ENCODE measurements at places on chromosomes 11 and 22.

- DNase-seq = no peak
Observed at GRCh38 chr11:31877083-31877482, 66.0 kb upstream of the PAX6 start.

- DNase-seq = no peak
Observed at GRCh38 chr11:109864834-109865547, 228.2 kb upstream of the ZC3H12C start.

- DNase-seq = no peak
Observed at GRCh38 chr11:49208006-49208721, at the start of gene FOLH1. Gene FOLH1, minus strand, starts transcription at chr11:49208602. Its CDS starts 193 bp downstream, at chr11:49208409.

DNA sequence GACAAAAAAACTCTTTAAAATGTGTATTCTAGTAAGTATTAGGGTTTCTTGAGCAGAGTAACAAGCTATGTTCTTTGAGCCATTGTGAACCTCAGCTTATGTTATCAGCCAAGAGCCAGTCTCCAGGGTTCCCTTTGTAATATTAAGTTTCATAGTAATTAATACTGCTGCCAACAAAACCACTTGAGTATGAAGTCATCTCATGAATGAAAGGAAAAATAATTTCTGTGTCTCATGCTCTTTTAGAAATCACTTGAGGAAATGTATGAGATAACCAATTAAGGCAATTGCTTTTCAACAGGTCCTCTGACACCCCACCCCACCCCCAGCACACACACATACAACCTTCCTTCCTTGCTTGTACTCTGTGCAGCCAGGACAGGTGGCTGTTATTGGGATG is 59.9 kb downstream of the BBOX1 start:
- DNase-seq = no peak

DNA sequence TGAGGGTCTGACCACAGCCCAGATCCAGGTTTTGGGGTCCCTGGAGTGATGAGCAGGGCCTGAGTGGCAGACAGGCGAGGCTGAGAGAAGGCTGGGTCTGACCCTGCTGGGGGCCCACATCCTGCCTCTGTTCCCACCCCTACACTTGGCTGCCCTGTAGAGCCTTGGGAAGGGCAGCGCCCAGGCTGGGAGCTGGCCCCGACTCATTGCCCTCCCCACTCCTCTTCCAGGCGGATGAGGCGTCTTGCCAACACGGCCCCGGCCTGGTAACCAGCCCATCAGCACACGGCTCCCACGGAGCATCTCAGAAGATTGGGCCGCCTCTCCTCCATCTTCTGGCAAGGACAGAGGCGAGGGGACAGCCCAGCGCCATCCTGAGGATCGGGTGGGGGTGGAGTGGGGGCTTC is 4.9 kb downstream of the DERL3 start:
- no peak for DNase-seq

GRCh38 chr11:78398715-78399114 is 18.9 kb downstream of the GAB2 start:
- DNase-seq = no peak

- DNase-seq = no peak
Observed at GRCh38 chr11:75386942-75387630, 12.2 kb upstream of the RPS3 start.

DNA sequence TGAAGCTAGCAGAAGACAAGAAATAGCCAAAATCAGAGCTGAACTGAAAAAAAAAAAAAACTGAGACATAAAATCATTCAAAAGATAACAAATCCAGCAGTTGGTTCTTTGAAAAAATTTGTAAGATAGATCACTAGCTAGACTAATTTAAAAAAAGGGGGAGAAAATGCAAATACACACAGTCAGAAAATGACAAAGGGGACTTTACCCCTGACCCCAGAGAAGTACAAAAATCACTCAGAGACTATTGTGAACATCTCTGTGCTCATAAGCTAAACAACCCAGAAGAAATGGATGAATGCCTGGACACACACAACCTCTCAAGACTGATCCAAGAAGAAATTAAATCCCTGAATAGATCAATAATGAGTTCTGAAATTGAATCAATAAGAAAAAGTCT is 914.3 kb upstream of the API5 start:
- no peak for DNase-seq

- no peak for DNase-seq
Observed at GRCh38 chr22:45831394-45831793, 145.6 kb downstream of the WNT7B start.

GRCh38 chr11:44351006-44351660 is 41.2 kb upstream of the ALX4 start:
- DNase-seq = no peak

- DNase-seq = no peak
Observed at GRCh38 chr11:79890272-79890671, 449.4 kb upstream of the TENM4 start.

GRCh38 chr22:19522881-19523239 is 1.4 kb downstream of the CLDN5 start:
- DNase-seq = no peak

DNA sequence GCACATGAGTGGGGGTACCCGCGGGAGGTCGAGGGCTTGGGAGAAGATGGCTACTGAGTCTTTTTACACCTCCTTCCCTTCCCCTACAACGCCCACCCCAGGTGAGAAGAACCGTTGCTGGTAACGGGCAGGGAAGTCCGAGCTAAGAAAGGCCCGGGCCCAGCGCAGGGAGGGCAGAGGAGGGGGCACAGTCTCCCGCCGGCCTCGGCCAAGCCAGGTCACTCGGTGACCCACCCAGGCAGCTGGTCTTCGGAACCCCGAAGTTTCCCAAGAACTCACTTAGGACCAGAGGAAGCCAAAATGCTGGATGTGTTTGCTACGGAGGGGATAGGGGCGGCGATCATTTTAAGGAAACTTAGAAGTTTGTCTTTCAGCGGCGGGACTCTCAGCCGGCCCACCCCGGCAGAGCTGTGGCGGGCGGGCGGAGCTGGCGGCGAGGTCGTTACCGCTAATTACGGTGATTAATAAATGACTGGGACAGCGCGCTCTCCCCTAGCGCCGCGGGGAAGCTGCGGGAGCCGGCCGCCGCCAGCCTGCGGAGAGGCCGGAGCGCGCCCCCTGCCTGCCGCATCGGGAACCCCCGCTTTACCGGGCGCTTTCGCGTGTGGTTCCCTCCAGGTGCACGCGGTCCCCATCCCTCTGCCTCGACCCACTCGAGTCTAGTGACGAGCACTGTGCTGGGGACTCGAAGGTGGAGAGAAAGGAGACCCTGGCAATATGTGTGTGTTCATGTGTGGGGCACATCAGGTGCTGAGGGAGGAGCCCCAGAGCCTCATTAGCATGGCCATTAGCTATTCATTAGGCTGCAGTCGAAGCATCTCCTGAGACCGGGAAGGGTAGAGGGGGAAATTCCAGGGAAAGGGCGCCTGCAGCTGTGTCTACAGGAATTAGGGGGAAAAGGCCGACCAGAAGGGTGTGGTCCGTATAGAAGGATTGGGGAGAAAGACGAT is 945 bp downstream of the ROBO3 start:
- peak; percentile 21 for DNase-seq

- peak; percentile 70 for DNase-seq
Observed at GRCh38 chr22:21657360-21658032, 8.3 kb upstream of the PPIL2 start.

GRCh38 chr22:49291169-49291568 is 536.5 kb downstream of the BRD1 start:
- DNase-seq = no peak

GRCh38 chr22:41608386-41608785 is 12.5 kb downstream of the DESI1 start:
- no peak for DNase-seq

- no peak for DNase-seq
Observed at GRCh38 chr11:3989921-3990290, 104.7 kb upstream of the RRM1 start.

GRCh38 chr11:134497586-134497985 is 85.5 kb upstream of the B3GAT1 start:
- no peak for DNase-seq

All from activated T-helper 9 cell treated with anti-CD3 and anti-CD28 coated beads, Interleukin-2, amount 50 U/mL, for 16 hours (primary cell).